Posterior cingulate gyrus (tissue), 11 donors: ENCODE measurements at places on chromosomes 1 and 21.

DNA sequence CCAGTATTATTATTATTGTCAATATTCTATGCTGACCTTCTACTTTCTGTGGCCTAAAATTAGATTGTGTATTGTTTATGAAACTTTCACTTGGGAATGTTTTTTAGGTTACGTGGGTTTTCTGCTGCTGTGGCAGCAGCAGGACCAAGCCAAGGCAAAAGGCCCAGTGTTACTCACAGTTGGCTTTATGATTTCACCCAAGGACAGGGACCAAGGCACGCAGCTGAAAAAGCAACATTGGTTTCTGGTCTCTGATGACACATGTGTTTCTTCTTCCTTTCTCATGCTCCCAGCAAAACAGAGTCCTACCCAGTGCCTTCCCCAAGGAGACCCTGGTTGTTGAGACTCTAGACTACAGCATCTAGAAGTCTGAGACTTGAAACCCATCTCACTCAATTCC lies 413.7 kb downstream of the SETD4 start:
- no peak for DNase-seq

DNA sequence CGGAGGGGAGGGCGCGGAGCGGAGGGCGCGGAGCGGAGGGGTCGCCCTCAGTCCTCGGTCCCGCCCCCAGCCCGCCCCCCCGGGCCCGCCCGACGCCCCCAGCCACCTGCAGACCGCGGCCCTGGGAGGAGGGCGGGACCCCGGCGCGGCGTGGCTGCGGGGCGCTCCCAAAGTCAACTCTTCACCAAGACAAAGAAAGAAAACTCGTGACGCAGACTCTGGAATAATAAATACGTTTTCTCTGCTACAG lies 1.2 kb downstream of the HES4 start:
- no peak for DNase-seq

DNA sequence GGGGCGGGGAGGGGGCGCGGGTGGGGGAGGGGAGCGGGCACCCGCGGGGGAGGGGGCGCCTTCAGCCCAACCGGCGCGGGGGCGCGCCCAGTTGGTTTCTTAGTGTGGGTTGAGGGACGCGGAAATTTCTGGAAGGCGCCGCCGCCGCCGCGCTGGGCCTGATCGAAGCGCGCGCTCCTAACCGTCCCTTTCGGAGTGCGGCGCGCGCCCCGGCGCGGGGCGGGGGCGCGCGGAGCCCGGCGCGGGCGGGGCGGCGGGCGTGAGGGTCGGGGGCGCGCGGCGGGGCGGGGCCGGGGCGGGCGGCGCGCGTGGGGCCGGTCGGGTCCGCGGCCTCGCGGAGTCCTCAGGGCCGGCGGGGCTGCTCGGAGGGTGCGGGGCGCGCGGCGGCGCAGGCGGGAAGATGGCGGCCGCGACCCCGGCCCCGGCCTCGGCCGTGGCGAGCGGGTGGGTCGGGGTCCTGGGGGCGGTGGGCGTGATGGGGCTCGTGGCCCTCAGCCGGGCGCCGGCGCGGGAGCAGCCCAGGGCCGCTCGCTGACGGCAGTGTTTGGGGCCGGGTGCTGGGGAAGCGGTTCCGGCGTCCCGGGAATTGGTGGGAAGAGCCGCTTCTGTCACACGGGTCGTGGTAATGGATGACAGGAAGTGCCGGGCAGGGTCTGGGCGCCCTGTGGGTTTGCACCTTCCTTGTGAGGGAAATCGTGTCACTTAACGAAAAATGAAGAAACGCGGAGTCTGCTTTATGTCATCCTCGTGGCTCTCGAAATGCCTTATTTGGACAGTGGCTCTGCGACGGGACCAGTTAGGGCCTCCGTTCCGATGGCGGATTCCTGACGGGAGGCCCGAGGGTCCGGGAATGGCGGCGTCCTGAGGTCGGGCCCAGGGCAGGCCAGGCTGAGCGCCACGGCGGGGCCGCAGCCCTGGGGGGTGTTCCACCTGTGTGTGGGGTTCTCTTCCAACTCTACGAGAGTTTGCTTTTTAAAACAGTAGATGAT lies 764 bp downstream of the PKNOX1 start:
- peak; percentile 50 for DNase-seq

GRCh38 chr1:229133811-229134210 lies 137.1 kb upstream of the RAB4A start:
- DNase-seq: no peak

GRCh38 chr1:19762175-19762779 lies 37.4 kb downstream of the TMCO4 start:
- no peak for DNase-seq

DNA sequence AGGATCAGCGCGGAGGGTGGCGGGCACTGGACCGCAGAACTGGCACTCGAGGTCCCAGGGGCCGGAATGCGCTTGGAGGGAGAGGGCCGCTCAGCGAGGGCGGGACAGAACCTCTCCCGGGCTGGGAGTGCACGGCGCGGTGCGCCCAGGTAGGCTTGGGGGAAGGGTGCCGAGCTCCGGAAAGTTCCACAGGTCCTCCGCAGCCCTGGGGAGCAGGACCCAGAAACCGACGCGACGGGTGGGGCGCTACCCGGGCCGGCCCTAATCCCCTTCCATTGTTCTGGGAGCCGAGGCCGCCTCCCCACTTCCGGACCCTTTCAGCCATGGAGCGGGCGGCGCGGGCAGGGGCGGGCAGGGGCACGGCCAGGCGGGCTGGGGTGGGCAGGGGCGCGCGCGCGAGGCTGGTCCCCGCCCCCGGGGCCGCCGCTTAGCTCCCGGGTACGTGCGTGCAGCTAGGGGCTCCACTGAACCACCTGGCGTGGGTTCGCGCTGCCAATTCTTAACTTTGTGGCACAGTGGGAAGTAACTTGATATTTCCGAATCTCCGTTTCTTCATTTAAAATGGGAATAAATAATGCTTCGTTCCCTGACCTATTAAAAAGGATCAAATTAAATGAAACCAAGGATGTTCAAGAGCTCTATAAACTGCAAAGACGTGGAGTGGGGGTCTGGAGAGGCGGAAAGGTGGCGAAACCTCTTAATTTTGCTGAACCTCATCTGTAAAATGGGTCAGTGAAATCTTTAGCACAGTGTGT lies 20.7 kb downstream of the LGR6 start:
- DNase-seq: no peak

DNA sequence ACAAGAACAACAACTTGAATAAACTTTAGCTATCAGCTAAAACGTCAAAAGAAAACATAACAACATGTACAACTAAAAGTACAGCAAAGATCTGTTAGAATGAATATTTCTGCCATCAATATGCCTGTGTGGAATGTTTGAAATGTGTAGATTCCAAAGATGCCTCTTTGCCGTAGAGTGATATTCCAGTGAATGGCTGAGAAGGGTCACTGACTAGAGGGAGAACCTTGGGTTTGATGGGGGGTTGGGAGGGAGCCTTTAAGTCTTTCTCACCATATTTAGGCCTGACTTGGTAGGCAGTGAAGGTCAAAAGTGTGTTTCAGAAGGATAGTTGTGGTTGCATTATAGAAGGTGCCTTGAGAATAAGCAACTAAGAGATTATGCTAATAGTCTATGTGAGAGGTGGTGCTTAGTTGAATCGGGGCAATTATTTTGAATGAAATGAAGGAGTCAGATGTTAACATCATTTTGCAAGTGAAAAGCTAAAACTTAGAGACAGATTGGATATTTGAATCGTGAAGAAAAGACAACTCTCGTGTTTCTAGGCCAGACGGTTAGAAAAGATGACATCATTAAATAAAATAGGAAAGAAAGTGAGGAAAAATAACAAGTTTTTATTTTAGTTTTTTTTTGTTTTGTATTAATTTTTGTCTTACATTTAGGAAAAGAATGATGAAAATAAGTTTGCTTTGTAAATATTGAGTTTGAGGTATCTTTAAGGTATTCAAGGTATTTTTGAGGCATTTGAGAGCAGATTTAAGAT lies 53.8 kb downstream of the PLA2G4A start:
- no peak for DNase-seq

- no peak for DNase-seq
These were observed at the start of gene APCS for GRCh38 chr1:159587461-159587951. Gene APCS, plus strand, starts transcription at chr1:159587826. Its CDS starts 96 bp downstream, at chr1:159587922.

DNA sequence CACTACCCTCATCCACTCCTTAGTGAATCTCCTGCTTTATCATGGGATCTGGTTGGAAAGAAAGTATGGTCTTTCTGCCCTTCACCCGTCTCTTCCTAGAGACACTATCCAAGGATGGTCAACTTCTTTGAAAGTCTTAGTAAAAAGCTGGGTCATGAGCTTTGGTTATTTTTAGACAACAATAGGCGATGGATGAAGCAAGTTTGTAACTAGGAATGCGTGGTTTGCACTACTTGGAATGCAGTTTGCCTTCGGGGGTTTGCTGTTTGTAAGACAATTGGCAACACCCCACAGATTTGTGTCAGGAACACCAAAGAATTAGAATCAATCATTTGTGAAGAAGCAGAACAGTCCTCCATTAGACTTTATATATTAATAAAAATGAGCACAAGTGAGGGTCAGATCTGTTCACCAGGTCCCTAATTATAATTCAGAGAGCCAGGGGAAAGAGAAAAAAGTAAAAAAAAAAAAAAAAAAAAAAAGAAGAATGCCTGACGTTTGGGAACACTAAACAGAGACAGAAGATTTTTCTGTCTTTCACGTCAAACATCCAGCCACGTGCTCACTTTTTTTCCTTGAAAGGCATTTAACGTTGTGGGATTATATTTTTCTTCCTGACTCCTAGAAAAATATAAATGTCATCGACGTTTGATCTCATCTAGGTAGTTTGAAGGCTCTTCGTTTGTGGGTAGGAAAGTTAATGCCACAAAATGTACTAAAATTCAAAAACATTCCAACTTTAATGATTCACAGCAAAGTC lies 60.7 kb upstream of the BTG3 start:
- DNase-seq: no peak

GRCh38 chr1:112672009-112672408 lies 2.5 kb upstream of the MOV10 start:
- no peak for DNase-seq

DNA sequence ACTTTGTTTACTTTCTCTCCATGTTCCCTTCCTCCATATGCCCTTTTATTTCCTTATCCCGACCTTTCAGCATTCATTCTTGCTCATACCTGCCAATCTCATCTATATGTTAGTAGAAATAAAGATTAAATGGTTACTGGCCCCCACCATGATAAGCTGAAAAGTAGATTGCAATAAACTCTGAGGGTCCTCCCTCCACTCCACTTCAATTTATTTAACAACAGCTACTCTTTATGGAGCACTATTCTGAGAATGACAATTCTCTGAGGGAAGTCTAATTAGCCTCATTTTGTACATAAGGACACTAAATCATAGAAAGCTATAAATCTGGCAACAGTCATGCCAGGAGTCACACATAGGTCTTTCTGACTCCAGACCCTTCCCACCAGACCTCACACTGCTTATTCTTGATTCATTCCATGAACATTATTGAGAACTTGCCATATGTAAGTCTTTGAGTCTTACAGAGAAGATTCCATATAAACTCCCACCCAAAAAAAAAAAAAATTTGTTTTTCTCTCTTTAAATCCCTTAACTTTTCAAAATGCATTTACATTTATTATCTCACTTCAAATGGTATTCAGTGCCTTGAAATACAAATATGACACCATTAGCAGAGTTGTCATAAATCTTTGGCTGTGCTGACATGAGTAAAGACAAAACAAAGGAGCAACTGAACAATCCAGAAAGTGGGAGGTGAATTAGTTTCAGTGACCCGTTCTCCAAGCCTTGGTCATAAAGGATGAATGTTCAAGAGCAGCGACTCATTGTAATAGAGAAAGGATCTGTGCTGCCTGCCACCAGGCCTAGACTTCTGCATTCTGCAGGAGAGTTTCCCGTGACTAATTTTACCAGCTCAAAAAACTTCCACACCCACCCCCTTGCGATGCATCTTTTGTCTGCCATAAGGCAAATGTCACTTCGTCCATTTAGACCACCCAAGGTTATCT lies 28.5 kb downstream of the PALMD start:
- DNase-seq: no peak

DNA sequence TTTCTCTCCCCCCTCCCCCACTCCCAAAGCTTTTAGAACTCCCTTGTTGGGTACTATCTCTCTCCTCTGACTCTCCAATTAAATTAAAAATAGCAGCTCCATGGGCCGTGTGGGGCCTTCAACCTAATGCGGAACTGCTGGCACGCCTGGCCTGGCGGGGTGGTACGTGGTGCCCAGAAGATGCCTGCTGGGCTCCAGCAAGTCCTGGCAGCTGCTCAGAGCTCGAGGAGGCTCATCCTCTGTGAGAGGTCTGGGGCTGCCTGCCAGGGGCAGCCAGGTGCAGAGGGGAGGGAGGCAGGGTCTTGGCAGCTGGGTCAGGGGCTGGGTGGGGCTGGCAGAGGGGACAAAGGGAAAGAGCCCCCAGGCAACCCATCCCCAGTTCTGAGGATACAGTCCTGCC lies 74.4 kb downstream of the ACTL8 start:
- no peak for DNase-seq

- DNase-seq: no peak
These were observed 26.2 kb downstream of the TCP10L start for GRCh38 chr21:32559006-32559610.

DNA sequence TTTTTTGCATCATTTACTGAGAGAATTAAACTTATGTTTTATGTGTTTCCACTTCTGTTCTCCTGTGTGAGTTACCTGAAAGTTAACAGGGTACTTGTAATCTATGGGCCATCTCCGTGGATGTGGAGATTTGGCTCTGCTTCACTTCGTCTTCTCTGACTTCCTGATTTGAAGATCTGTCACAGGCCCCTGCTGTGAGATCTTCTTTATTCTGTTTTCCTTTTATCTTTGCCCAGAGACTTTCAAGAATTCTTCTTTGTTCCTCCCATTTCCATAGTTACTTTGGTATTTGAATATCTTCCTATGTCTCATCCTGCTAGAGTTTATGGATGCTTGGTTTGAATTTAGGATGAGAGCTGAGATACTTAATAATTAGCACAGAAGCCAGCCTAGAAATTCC lies 35.4 kb upstream of the PKN2 start:
- DNase-seq: no peak

DNA sequence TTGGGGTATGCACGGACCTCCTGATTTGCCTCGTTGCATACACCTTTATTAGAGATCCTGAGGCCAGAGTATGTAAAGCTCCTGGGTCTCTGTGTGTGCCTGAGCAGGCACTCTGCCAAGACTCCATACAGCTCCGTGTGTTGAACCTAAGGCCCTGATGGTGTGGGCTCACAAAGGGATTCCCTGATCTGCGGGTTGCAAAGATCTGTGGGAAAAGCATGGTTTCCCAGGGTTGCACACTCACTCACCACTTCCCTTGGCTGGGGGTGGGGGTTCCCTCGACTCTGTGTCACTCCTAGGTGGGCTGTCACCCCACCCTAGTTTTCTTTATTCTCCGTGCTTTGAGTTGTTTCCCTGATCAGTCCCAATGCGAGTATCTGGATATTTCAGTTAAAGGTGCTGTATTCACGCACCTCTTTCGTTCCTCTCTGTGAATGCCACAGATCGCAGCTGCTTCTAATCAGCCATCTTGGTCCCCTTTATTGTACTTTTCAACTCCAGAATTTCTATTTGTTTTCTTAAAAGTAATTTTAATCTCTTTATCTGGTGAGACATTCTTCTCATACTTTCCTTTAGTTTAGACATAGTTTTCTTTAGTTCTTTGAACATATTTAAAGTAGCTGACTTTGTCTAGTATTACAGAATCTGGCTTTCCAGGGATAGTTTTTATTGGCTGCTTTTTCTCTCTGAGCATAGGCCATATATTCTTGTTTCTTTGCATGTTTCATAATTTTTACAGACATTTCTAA lies 39.0 kb upstream of the F3 start:
- no peak for DNase-seq

- DNase-seq: no peak
These were observed 9.8 kb downstream of the RAP1GAP start for GRCh38 chr1:21659099-21659923.

GRCh38 chr1:155706139-155706538 lies 17.2 kb downstream of the DAP3 start:
- no peak for DNase-seq
